Kidney (tissue), 22 donors: ENCODE measurements at places on chromosomes 7 and 10. TPM values are rescaled to one million over a fixed set of nuclear protein-coding genes. Genes with fewer than 3 reads are reported as not detected.

Gene RBP3
- not detected for polyA plus RNA-seq

Gene ACADSB
- polyA plus RNA-seq, result 48.5 TPM

Gene LRRC18
- polyA plus RNA-seq, result not detected

Gene ZNF138
- 6.3 TPM for polyA plus RNA-seq

DNA sequence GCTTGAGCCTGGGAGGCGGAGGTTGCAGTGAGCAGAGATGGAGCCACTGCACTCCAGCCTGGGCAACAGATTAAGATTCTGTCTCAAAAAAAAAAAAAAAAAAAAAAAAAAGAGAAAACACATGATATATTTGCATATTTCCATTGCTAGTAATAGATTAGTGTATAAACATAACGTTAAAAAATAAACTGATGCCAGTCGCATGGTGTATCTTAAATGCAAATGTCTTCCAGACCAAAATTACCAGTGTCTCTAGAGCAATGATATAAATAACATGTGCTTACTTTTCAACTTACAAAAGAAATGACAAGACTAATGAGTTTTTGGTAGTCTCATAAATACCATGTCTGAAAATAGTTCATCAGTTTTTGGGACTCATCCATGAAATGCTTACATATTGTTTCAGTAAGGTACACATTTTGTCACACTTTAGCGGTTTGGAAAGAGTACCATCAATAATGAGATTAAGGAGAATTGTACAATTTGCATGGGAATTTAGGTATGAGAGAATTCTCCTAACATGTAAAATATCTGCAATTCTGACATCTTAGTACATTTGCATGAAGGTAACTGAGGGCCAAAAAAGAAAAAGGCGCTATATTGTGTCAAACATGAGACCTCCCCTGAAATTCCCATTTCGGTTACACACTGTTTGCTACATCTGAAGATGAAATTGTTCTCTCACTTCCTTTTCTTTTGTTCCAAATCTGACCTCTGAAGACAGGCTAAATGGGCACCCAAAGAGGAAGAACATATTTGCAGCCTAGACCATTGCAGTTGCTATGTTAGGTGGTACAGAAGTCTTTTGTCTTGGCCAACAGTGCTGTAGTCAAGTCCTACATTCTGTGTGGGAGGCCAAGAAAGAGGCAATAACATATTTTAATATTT, 51.5 kb upstream of the PIP4K2A start:
- DNase-seq, result no peak

GRCh38 chr7:57216340-57216739, 84.1 kb upstream of the ZNF479 start:
- no peak for DNase-seq

DNA sequence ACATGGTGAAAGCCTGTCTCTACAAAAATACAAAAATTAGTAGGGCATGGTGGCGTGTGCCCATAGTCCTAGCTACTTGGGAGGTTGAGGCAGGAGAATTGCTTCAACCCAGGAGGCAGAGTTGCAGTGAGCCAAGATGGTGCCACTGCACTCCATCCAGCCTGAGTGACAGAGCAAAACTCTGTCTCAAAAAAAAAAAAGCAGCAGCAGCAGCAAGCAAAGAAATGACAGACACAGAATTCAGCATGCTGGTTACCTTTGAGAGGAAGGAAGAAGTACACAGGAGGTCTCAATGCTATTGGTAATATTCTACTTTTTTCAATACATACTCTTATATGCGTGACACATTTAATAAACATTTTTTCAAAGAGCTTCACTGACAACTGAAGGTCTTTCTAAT, 81.3 kb downstream of the ZFAND4 start:
- DNase-seq, result no peak

DNA sequence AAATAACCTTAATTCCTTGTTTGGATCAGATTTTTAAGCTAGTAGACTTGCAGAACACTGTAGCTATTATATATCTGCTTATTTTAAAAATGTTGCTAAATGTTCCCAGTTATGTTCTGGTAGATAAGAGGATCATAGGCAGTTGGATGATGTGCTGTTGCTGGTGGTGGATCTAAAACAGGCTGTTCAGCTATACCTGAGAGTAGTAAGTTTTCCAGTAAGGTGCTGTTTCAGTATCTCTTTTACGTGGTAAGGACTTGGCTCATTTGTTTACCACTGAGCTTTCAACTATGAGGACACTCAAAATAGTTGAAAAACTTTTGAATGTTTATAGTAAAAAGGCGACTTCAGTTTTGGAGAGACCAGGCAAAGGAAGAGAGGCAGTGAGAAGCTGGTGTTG, 180.9 kb downstream of the CDK14 start:
- no peak for DNase-seq

GRCh38 chr7:129906700-129907099, 46.1 kb downstream of the UBE2H start:
- DNase-seq, result no peak

- DNase-seq, result no peak
Measured at GRCh38 chr10:122454603-122455080, at the start of gene ARMS2. TSS of gene ARMS2 (plus strand) at chr10:122454653. CDS start at chr10:122454728, 75 bp downstream.
